Activated CD4-positive, alpha-beta T cell treated with anti-CD3 and anti-CD28 coated beads, Interleukin-2, Interleukin-4, amounts not matched to agents 100 ng/mL and 50 ng/mL, durations not matched to agents 16 hours and 8 hours (primary cell): ENCODE measurements at places on chromosomes 7 and 10.

GRCh38 chr10:28754930-28755718 is 77.8 kb downstream of the BAMBI start:
- DNase-seq, result no peak

- DNase-seq, result no peak
Observed at GRCh38 chr7:94971051-94971867, 63.9 kb downstream of the PPP1R9A start.

GRCh38 chr7:108124820-108125219 is 5.3 kb downstream of the LAMB4 start:
- no peak for DNase-seq

DNA sequence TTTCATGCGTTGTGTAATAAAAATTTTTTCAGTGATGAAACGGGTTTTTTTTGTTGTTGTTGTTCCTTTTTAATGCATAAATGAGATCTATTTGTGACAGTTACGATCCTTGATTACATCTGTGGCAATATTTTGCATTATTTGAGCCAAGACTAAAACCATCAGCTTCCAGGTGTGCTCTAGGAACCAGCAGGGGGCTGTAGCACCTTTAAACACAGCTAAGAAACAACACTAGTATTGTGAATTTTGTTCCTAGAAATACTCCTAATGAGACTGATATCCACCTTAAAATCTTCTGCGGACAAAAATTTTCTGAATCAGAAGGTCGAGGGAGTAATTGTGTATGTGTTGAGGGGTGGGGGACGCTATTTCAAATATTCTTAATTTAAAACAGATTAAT is 52.6 kb downstream of the FGFBP3 start:
- no peak for DNase-seq

GRCh38 chr7:19674266-19674960 is 34.4 kb downstream of the POLR1F start:
- no peak for DNase-seq

- DNase-seq, result no peak
Observed at GRCh38 chr10:133224756-133225372, 5.2 kb upstream of the UTF1 start.

DNA sequence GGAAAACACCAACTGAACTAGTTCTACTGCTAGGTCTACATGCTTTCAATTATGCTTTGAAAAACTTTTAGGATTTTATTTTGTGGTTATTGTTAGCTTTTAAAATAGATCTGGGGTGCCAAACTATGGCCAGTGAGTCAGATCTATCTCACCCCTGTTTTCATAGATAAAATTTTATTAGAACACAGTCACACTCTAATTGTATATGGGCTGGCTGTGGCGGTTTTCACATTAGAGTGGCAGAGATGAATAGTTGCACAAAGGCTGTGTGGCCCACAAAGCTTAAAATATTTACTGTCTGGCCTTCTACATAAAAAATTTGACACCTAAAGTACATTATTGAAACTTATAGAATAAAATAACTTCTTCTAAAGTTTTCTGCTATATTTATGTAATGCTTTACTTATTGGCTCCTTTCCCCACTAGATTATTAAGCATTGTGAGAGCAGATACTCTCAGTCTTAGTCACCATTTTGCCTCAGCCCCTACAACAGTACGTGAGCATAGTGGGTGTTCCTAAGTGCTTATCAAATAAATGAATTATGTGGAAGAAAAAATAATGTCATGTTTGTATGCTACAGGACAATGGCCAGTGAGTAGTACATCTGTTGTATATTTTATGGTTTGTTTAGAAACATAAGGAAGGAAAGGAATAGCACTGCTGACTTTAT is 5.4 kb upstream of the SUV39H2 start:
- DNase-seq, result peak; percentile 17

DNA sequence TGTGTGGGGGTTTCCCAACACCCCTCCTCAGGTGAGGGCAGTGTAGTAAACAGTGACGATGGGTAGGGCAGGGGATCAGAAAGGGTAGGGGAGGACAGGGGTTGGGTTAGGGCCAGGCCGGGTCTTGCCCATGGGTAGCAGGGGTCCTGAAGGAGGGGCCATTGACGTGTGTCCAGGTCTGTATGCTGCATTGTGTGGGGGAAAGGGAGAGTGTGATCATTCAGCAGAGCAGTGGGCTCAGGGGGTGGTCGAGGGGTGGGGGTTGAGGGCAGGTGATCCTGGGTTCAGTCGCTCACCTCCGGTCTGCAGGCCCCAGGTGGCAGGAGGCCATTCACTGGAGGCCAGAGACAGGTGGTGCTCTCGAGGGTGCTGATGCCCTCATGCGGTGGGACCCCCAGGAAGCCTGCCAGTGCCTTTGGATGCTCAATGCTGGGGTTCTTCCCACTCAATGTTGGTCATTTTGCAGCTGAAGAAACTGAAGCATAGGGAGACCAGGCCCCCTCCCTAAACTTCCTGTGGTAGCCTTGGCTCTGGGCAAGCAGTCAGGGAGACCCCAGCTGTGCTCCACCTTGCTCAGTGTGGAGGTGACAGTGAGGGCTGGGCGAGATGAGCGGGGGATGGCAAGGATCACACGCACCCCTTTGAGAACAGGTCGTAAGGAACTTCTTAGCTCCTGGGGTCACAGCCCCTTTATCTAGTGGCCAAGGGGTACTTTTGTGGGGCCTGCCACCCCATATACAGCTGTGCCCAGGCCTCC is 48.8 kb upstream of the CAMK2B start:
- no peak for DNase-seq

GRCh38 chr7:20403331-20403730 is 72.6 kb downstream of the ITGB8 start:
- DNase-seq, result no peak

DNA sequence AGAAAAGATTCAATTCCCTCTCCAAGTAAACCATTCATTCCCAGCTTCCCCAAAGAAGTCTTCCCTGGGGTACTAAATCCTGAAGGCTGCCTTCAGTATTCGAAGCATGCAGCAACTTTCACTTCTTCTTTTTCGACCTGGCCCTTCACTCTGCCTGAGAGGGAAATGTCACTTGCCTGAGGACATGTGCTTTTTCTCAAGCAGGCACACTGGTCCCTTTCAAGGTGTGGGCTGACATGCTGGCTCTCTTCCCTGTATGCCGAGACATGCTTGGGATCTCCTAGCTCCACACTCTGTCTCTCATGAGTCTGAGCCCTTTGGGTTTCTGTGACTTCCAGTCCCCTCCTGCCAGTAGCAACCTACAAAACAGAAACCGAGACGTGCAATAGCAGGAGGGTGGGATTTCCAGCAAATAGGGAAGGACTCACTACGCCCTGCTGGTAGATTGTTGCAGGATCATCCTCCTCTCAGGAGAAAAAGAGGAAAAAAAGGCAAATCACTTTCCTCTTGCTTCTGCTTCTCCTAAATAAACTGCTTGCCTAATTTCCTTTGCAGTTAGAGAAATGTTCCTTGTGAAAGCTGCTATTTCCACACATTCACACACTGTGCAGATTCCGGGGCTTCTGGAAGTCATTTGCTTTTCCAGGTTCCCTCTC is 33.5 kb downstream of the FIGNL1 start:
- no peak for DNase-seq

DNA sequence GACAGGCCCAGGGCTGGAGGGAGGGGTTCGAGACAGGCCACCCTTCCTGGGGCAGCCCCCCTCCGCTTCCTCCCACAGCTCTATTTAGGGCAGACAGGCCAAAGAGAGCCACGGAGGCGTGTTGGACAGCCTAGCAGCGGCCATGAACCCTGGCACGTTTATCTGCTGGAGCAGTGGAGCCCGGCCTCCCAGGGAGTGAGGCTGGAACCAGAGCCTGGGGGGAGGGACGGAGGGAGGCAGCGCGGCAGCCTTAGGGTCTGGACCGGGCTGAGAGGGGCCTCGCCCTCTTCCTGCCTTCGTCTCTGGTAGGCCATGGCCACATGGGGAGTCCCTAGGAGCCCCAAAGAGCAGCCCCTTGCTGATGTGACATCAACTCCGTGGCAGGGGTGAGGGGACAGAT is 17.1 kb downstream of the UNCX start:
- no peak for DNase-seq
